ENCODE measurements at places on chromosomes 2 and 18. TPM values are rescaled to one million over a fixed set of nuclear protein-coding genes. Genes with fewer than 3 reads are reported as not detected.

Gene SCN2A
- total RNA-seq = 0.07 TPM

Gene ADD2
- total RNA-seq = not detected

Gene MYO7B
- total RNA-seq = not detected

Gene CDK5R2
- not detected for total RNA-seq

Gene GMCL1
- 6.2 TPM for total RNA-seq

Gene SERPINB7
- 59.1 TPM for total RNA-seq

Gene DYNAP
- total RNA-seq = not detected

Gene CRYGC
- not detected for total RNA-seq

Gene FAHD2B
- 10.3 TPM for total RNA-seq

Gene CACNB4
- 0.33 TPM for total RNA-seq

Gene LYPD6B
- 7.3 TPM for total RNA-seq

Gene HOXD8
- total RNA-seq = not detected

Gene SERPINB3
- 212 TPM for total RNA-seq

Gene LINC00305
- not detected for total RNA-seq

Gene ZBTB7C
- 2.6 TPM for total RNA-seq

Gene GREB1
- not detected for total RNA-seq
